ENCODE measurements at places on chromosomes 5 and 9.

GRCh38 chr9:33154371-33154770 lies 12.8 kb downstream of the B4GALT1 start:
- DNase-seq = no peak

DNA sequence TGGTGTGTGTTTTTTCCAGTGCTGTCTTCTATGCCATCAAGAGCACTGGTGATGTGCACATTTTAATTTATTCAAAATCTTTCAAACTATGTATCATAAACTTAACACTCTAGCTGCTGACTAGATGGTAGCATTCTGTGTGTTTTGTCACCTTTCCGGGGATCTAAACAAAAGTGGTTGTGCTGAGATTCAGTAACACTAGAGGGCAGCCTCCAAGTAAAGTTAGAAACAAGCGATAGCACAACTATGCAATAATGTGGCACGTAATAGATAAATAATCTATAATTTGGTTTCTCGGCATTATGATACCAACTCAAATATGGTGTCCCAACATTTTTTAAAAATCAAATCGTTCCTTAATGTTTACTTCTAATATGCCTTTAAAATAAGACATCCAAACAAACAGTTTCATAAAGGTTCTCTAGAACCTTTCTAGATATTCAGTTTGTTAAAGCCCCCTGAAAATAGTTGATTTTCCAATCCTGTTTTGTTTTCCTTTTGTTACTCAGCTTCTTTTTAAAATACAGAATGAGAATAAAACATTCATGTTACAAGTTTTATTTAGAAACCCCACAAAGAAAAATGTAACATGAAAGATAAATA lies 16.9 kb downstream of the SEMA6A start:
- DNase-seq = peak; percentile 5

- DNase-seq = no peak
Measured at GRCh38 chr9:124353811-124354274, 61.4 kb downstream of the PSMB7 start.

DNA sequence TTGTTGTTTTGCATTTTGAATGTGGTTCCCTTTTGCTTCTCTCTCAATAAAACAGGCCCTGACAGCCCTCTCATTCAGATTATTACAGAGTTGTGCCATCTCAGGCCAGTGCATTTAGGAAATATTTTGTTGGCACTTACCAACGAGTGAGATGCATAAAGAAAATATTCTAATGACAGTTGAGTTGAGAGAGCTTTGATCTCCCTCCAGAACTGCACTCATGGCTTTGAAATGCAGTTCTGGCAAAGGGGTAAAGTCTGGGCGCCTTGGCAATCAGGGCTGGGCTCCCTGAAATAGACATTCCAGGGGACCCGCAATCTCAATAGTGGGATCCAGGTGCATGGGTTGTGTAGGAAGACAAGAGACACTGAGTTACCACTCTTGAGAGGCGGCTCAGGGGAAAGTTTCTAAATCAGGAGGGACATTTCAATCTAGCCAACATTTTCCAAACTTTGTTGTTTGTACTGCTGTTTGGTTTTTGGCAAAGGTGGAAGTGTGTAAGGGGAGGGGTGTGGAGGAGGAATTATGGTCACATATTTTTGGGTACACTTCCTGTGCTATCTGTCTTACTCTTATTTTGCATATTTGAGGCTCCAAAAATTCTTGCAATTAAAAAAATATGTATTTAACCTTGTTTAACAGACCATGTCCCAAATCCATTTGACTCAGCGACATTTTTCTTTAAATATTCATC lies 48.8 kb downstream of the PAPPA start:
- DNase-seq = no peak

DNA sequence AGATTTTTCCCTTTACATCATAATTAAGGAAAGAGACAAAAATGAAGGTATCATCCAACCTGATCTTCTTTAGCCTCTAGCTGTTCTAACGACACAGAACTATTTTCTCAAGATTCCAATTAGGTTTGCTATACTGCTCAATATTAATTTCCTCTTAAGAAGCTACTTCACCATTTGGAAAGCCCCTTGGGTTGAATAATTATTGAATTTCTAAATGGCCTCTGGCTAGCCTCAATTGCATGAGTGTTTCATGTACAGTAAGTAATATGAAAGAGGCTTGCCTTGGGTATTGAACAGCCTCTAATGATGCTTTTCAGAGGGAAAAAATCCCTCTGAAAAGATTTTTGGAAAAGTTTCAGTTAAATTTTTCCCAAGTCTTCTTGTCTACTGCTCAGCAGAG lies 3.7 kb upstream of the MOB3B start:
- no peak for DNase-seq

DNA sequence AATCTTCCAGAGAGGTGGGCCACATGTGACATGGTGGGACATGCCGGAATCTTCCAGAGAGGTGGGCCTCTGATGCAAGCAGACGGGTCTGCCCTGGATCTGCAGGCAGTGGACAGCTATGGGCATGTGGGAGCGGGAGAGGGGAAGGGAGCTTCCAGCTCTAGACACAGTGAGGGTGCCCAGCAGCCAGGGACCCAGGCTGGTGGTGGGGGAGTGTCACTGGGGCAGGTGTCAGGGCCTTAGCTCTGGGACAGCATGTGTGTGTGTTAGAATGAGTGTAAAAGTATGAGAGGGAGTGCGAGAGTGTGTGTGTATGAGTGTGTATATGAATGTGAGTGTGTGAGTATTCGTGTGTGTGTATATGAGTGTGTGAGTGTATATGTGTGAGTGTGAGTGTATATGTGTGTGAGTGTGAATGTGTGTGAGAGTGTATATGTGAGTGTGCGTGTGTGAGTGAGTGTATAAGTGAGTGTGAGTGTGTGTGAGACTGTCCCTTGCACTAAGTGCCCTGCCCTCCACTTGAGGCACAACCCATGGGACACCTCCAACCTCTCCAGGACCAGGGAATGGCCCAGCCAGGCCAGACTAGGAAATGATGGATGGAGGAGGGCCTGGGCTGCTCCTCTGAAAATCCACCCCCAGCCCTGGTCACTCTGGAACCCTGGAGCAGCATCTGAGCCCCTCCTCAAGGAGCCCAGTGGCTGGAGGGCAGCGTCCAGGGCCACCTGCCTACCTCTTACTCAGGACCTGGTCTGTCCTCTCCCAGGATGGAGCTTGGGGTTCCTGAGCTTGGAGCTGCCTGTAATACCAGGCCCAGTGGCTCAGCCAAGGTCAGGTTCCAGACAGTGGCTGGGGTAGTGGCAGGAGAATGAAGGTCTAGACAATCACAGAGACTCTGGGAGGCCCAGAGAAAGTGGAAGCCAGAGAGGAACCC lies 122.2 kb downstream of the C9orf50 start:
- DNase-seq = no peak

GRCh38 chr5:12615141-12615820 lies 711.0 kb upstream of the CTNND2 start:
- peak; percentile 19 for DNase-seq

DNA sequence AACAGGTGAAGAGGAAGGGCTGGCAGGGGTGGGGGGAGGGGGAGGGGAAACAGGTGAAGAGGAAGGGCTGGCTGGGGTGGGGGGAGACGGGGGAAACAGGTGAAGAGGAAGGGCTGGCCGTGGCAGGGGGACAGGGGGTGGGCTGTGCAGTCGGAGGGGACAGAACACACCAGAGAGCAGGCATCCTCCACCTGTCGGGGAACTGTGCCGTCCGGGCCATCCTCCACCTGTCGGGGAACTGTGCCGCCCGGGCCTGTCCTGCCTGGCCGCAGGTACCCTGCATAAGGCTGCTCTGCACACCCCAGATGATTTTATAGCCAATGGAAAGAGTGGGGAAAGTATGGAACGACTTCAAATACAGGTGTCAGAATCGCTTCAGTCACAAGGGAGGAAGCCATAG lies 32.5 kb upstream of the PPP1R26 start:
- DNase-seq = no peak

- DNase-seq = no peak
Measured at GRCh38 chr9:129319076-129319937, 141.2 kb upstream of the IER5L start.
